ENCODE measurements at places on chromosomes 7 and 10. TPM values are rescaled to one million over a fixed set of nuclear protein-coding genes. Genes with fewer than 3 reads are reported as not detected.

The NPFFR1 gene
- not detected for polyA plus RNA-seq

The LRMDA gene
- 8.3 TPM for polyA plus RNA-seq

The SEMA3C gene
- polyA plus RNA-seq, result 16.1 TPM

The GALNT17 gene
- polyA plus RNA-seq, result 15.1 TPM

The SYT15 gene
- polyA plus RNA-seq, result 3.7 TPM

The GIMAP4 gene
- polyA plus RNA-seq, result 39.0 TPM

The GIMAP8 gene
- polyA plus RNA-seq, result 19.5 TPM

The ACBD5 gene
- polyA plus RNA-seq, result 14.6 TPM

The SPDYE1 gene
- not detected for polyA plus RNA-seq

The CYP17A1 gene
- polyA plus RNA-seq, result 0.14 TPM

The LIPK gene
- not detected for polyA plus RNA-seq

The ZNF775 gene
- 4.3 TPM for polyA plus RNA-seq

The ZNF398 gene
- 2.6 TPM for polyA plus RNA-seq

The UTF1 gene
- polyA plus RNA-seq, result not detected

The LIPM gene
- not detected for polyA plus RNA-seq

The NXPH1 gene
- not detected for polyA plus RNA-seq

The PTPN20 gene
- 3.2 TPM for polyA plus RNA-seq

The TEX36 gene
- not detected for polyA plus RNA-seq

The DRGX gene
- not detected for polyA plus RNA-seq

The UNC5B gene
- 5.9 TPM for polyA plus RNA-seq

The MICU1 gene
- 34.2 TPM for polyA plus RNA-seq

The BTBD16 gene
- polyA plus RNA-seq, result not detected

The PODXL gene
- polyA plus RNA-seq, result 41.3 TPM

The CUZD1 gene
- 0.23 TPM for polyA plus RNA-seq

The TMEM130 gene
- 0.12 TPM for polyA plus RNA-seq

The ANKRD1 gene
- 2,052 TPM for polyA plus RNA-seq

The PNLIP gene
- not detected for polyA plus RNA-seq

The CALML5 gene
- polyA plus RNA-seq, result not detected

The HOXA3 gene
- 0.35 TPM for polyA plus RNA-seq

The NAT16 gene
- polyA plus RNA-seq, result not detected

The LRRC4 gene
- 0.75 TPM for polyA plus RNA-seq

The WEE2 gene
- polyA plus RNA-seq, result not detected

The NODAL gene
- polyA plus RNA-seq, result 0.04 TPM
